ENCODE measurements at places on chromosomes 13 and 19.

DNA sequence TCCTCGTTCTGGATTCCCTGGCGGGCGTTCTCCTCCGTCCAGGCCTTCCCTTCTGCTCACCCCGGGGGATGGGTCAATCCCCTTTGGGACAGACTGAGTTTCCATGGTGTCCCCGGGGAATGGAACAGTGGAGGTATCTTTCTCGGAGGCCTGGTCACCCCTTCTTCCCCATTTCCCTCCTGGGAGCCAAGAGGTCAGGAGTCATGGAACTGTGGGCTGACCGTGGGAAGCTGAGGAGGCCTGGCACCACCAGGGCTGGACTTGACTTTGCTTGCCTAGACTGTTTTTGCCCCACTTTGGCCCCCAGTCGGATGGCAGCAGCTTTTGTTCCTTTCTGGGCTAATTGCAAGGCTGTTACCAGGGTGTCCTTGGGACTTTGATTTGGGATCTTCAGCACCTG lies 2.0 kb downstream of the NACC1 start:
- no peak for DNase-seq

DNA sequence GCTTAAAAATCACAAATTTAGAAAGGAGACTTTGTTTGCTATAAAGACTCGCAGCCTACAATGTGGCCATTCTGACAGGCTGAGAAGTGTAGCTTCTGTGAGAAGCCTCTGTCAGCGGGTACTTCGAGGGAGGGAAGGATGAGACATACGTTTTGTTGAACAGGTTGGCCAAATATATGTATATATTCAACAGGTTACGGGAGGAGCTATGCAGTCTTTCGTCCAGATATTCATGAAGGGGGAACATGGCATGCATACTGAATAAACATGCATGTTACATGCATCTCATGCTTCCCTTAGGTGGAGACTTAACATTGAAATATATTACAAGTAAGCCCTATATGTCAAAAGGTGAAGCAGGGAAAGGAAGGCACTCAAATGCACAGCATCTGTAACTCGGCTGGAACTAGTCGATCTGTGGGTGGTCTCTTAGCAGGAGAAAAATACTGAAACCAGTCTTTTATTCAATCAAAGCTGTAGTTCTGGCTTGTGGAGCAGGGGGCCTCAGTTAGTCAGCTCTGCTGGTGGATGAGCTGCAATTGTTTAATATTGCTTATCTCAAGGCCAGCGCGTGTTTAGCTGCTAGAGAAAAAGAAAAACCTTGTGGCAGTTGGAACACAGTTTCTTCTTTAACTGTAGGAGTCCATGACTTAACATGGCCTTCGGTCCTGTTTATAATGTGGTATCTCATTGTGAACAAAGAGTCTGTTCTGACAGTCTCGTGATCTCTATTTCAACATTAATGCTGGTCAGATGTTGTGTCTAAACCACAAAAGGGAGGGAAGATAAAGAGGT lies 94.3 kb downstream of the FAM216B start:
- DNase-seq = no peak

DNA sequence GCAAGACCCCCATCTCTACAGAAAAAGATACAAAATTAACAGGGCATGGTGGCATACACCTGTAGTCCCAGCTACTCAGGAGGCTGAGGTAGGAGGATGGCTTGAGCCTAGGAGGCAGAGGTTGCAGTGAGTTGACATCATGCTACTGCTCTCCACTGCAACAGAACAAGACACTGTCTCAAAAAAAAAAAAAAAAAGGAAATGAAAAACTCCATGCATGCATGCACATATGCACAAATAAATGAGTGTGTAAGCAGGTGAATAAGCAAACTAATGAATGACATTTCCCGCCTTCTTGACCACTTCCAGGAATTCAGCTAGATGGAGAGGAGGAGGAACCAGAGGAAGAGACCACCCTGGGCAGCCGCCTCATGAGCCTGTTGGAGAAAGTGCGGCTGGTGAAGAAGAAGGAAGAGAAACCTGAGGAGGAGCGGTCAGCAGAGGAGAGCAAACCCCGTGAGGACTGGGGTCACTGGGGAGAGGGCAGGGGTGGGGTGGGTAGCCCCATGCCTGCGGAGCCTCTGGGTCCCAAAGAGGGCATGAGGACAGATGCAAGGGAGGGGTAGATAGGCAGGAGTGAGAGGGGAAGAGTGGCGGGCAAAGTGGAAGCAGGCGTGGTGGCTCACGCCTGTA lies 58.8 kb downstream of the RYR1 start:
- no peak for DNase-seq

DNA sequence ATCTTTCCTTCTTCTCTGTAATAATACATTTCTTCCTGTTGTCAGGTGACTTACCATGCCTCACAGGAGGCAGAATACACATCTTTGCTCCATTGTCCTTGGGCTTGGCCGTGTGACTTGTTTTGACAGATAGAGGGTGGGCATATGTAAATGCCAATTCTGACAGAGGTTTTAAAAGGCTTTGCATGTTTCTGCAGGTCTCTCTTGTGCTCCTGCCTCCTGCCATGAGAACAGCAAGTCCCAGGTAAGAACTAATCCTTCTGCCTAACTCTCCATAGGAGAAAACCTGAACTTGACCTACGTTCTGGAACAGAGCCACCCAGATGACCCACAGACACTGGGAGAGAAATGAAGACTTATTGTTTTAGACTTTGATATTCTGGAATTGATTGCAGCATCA lies 88.7 kb upstream of the TNFSF11 start:
- no peak for DNase-seq

DNA sequence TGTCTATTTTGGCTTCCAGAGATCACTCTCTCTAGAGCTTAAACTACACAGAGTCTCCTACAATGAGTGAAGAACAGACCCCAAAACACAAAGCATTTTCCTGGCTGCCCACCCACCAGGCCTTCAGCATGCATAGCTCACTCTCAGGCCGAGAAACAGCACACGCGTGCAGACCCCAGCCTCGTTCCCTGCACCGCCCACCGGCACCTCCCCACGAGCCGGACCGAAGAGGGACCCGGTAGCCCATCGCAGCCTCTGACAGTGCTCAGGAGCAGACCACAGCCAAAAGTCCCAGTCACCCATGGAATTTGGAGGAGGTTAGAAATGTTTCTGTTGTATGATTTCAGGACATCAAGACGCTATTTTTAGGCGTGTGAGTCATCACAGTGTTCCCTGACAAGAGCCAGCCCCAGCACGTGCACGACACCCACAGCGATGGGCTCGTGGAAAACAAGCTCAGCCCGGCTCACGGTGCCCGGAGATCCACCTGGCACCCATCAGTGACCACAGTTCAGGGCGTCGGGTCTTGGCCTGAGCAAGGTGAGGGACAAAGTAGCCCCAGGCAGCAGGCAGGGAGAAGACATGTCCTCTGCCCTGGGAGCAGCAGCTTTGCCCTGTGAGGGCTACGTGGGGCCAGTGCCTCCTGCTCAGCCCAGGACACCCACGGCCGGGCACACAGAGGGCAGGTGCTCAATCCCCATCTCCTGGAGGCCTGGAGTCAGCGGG lies 50.1 kb upstream of the SPACA7 start:
- DNase-seq = no peak

- DNase-seq = no peak
Measured at GRCh38 chr19:41408256-41408655, 10.6 kb downstream of the BCKDHA start.

GRCh38 chr19:58408152-58409009 lies at the start of gene ZNF584:
ZNF584 (plus strand) TSS chr19:58408649; CDS start chr19:58409148, 499 bp downstream.
- peak; percentile 93 for DNase-seq

DNA sequence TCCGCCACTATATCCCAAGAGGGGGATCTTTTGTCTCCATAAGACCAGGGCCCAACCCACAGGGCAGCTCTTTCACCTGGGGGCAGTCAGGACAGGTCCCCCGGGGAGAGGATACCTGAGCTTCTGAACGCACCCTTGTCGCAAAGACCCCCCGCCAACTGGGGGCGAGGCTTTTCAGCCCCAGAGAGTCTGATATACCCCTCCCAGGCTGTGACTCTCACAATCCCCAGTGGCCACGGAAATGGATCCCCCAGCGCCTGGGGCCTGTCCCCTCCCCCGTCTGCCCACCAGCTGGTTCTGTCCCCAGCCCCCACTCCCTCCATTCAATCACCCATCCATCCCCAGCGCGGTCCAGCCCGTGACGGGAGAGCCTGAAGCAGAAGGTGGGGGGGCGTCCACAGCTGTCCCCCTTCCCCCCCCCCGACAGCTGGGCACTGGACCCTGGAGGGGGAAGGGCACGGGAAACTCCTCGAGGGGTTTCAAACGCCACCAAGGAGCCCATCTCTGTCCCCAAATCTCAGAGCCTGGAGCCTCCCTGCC lies 823 bp downstream of the DOCK6 start:
- DNase-seq = no peak

- peak; percentile 31 for DNase-seq
Measured at GRCh38 chr13:66618702-66619101, 611.4 kb downstream of the PCDH9 start.

GRCh38 chr19:45863840-45864628 lies at the start of gene FOXA3:
FOXA3 (plus strand) TSS chr19:45864326; CDS start chr19:45864457, 131 bp downstream.
- no peak for DNase-seq

DNA sequence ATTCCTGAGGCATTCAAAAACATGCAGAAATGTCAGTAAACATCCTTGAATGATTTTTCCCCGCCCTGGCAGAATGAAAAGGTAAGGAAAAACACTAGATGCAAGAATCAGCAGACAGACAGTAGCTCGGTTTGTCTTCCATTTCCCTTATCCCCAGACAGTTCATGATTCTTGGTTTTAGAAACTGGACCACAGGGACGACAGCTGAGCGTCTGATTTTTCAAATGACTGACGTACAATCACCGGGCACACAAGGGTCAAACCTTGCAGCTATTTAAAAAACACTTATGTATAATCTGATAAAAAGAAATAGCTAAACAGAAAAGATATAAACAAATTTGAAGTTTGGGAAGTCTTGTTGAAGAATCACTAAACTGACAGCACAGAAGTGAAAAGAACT lies 47.1 kb downstream of the DCLK1 start:
- no peak for DNase-seq

DNA sequence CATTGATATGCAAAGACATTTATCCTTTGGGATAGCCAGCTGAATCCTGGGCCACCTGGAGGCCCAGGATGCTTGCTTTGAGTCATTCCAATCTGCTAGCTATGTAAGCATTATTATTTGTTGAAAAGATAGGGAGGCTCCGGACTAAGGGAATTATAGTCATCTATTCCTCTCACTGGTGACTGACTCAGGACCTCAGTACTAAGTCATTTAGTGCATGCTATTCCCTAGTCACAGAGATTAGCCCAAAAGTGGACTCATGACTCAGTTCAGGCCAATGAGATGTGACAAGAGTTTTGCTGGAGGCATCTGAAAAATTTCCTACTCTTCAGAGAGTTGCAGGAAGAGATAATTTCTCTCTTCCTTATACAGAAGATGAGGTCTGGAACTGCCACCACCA lies 67.9 kb upstream of the ITM2B start:
- no peak for DNase-seq

DNA sequence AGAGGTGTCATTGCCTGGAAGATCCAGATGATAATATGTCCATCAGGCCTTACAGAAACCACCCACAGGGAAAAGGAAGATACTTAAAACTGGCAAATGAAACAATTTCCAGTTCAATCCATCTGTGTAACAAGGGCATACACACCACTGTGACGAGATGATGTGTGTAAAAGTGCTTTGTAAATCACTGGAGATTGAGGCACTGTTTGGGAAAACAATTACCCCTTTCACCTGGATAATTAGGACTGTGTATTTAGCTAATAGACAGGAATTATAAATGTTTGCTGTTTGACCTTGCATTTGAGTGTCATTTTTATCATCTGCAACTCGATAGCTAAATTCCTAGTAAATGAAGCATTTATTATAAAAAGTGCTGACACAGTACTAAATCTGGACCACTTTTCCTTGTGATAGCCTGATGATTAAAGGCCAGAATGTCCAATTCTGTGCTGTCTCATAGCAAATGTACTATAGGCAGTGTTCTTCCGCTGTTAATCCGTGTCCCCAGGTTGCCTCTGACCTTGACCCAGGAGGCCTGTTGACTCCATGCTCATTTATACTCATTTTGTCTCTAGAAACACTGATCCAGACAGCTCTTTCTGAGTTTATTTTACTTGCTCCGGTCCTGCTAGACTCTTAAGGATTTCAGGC lies 105.8 kb downstream of the LACC1 start:
- DNase-seq = peak; percentile 59

DNA sequence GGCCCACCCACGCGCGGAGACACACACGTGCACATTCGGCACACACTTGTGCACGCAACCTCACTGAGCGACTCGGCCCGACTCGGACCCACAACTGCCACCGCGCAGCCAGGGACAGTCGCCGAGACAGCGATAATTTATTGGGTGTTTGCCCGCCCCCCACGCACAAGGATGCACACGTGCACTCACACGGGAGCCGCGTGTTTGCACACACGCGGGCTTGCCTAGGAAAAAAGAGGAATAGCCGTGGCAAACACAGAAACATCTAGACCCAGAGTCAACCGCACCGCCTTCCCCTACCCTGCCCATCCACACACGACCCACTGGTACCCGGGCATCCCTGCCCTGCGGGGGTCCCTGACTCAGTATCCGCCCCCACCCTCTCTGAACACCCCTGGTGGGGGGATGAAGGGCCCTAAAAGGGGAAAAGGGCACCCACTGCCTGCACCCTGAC lies 1.1 kb upstream of the SSBP4 start:
- no peak for DNase-seq

GRCh38 chr13:40026741-40027140 lies 371.3 kb downstream of the COG6 start:
- DNase-seq = no peak

DNA sequence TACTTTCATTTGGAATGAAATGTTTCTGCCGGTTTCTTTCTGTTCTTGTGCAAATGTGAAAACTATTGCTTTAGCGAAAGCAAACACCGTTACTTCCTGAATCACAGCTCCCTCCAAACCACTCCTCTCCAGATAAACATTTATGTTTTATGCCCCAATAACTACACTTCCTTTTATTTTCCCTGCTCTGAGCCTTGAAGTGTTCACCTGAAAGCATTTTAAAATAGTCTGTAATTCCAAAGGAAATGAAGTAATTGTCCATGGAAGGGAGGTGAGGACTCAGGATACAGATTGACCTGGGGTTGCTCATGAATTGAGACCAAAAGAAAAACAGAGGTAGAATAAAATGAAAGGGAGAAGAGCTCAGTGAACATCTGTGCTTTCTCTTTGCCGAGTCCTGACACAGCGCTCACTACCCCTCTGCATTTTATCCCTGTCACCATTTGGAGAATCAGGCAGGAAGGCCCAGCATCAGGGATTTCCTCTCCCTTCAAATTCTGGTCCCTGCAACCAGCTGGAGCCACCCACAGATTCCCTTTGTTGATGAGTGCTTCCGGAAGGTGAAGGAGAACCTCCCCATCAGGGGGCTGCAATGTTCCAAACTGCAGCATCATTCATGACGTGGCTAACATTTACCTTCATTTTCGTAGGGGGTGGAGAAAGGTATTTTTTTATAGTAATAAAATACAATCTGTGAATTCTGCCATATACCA lies 171.9 kb downstream of the ITGBL1 start:
- DNase-seq = peak; percentile 84

DNA sequence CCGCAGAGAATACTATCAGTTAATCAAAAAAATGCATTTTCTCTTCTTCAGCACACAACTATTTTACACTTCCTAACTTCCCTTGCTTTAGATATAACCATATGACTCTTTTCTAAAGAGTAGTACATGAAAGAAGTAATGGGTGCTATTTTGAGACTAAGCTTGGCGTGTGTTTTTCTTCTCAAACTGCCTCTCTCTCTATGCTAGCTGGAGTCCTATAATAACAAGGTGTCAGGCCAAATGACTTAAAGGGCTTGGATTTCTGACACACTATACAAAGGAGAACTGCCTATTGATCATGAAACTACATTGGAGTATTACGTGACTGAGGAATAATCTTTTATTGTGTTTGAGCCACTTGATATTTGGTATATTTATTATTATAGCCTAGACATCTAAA lies 1330.1 kb upstream of the SPRY2 start:
- DNase-seq = no peak
